ENCODE measurements at places on chromosomes 1 and 21. TPM values are rescaled to one million over a fixed set of nuclear protein-coding genes. Genes with fewer than 3 reads are reported as not detected.

DNA sequence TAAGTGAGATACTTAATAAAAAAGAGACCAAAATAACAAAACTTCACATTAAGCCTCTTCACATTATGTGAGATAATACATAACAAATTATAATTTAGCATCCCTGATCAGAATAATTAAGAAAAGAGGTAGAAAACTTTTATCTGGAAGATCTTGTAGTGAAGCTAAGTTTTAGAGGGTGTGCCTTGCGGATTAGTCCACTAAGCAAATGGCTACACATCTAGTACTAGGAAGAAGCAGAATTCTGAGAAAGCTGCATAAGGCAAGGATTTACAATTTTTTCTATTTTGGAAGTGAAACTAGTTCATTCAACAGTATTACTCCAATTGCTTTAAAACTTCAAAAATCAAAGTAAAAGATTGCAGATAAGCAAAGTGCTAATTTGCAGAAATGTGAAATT is 3.5 kb downstream of the YOD1 start:
- peaks cover 56% of the 10 kb centered on the region for H3K4me1 ChIP-seq
- no peak overlapping the region for H3K27ac ChIP-seq
- DNase-seq = no peak
- no peak overlapping the region for H3K4me3 ChIP-seq
- peaks cover 29% of the 10 kb centered on the region for H3K36me3 ChIP-seq

- peak overlapping the region; percentile 82 for H3K27ac ChIP-seq
- H3K4me1 ChIP-seq = peaks cover 16% of the 10 kb centered on the region
- no peaks in the 10 kb centered on the region for H3K27me3 ChIP-seq
- H3K4me3 ChIP-seq = peak overlapping the region; percentile 48
- peak; percentile 84 for DNase-seq
- H3K36me3 ChIP-seq = peaks cover 4% of the 10 kb centered on the region
These were observed 67.7 kb upstream of the RCC1 start for GRCh38 chr1:28437924-28438699.

GRCh38 chr1:95622609-95623008 is 388.6 kb downstream of the RWDD3 start:
- H3K27ac ChIP-seq = no peak overlapping the region
- no peak overlapping the region for H3K4me3 ChIP-seq
- no peaks in the 10 kb centered on the region for H3K36me3 ChIP-seq
- no peak for DNase-seq
- H3K4me1 ChIP-seq = no peaks in the 10 kb centered on the region
- H3K27me3 ChIP-seq = no peaks in the 10 kb centered on the region

Gene PBX1
- 58.1 TPM for total RNA-seq

Gene BRINP3
- total RNA-seq = 2.1 TPM

Measured in lower lobe of right lung (tissue), 2 donors.